ENCODE measurements at places on chromosomes 1 and 21.

DNA sequence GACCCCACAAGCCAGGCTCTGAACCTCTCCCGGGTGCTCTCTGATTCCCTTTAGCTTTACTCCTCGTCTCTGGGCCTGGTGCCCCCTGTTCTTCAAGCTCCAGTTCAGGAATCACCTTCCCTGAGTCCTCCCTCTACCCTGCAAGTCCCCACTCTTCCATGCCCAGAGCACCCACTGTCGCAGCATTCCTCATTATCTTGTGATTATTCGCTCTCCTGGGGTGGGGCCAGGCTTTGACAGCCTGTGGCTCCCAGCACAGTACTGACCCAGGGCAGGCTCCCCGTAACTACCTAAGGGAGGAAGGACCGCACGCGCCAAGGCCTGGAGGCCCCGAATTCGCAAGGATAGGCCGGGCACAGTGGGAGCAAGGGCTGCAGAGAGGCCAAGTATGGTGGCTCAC lies 734 bp upstream of the C1orf210 start:
- no peak for DNase-seq

- no peak for DNase-seq
Observed at GRCh38 chr1:5725855-5726585, 266.2 kb downstream of the NPHP4 start.

- DNase-seq = no peak
Observed at GRCh38 chr1:18931730-18932129, 24.7 kb downstream of the IFFO2 start.

DNA sequence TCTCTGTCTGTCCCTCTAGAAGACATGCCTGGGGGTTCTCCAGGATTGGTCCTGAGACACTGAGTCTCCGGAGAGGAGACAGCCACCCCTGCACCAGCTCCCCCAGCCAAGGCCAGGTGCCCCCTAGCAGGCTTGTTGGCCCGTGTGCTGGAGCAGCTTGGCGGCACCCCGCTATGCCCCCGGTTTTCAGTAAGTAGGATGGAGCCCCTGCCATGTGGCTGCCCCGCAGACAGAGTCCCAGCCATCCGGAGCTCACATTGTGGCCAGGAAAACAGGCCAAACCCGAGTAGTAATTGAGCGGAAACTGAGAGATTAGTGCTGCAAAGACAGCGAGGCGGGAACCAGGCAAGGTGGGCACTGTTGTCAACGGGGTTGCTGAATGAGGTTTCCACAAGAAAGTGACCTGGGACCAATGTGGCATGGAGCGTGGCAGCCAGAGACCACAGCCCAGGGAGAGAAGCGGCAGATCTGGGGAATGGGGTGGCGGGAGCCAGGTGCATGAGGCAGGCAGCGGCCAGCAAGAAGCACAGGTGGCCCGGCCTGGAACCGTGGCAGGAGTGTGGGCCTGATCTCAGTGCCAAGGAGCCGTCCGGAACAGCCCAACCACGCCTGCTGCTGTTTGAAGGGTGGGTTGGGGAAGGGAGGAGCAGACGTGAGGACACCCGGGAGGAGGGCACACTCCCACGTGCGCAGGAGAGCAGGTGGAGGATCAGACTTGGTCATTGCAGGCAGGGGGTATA lies 137.4 kb upstream of the VAMP3 start:
- no peak for DNase-seq

- no peak for DNase-seq
Observed at GRCh38 chr1:174225499-174226204, 66.3 kb downstream of the RABGAP1L start.

- DNase-seq = no peak
Observed at GRCh38 chr1:78916986-78917385, 89.5 kb downstream of the ADGRL4 start.

- no peak for DNase-seq
Observed at GRCh38 chr1:218783131-218783530, 390.5 kb upstream of the LYPLAL1 start.
